ENCODE measurements at places on chromosomes 16 and 17. TPM values are rescaled to one million over a fixed set of nuclear protein-coding genes. Genes with fewer than 3 reads are reported as not detected.

- no peak overlapping the region for H3K4me3 ChIP-seq
- peaks cover 12% of the 10 kb centered on the region for H3K27me3 ChIP-seq
- DNase-seq: no peak
- no peak overlapping the region for H3K27ac ChIP-seq
- H3K4me1 ChIP-seq: peaks cover 17% of the 10 kb centered on the region
Observed at GRCh38 chr16:2786826-2787151, 571 bp downstream of the PRSS33 start.

DNA sequence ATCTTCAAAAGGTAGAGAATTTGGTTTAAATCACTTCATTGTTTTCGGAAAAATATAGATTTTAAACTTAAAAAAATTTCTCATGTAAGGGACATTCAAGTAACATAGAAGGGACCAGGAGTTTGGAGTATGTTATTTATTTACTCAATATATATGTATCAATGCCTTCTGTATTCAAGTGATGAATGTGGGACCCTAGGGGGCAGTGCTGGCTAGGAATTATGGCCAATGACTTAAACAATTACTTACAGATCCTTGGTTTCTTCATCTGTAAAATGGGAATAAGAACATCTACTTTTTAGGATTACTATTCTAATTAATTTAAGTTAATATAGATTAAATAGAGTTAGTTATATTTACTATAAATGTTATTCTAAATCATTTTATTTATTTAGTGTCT lies 886.3 kb upstream of the RBFOX1 start:
- H3K4me3 ChIP-seq: no peak overlapping the region
- H3K27ac ChIP-seq: no peak overlapping the region
- no peaks in the 10 kb centered on the region for H3K27me3 ChIP-seq
- no peak for DNase-seq
- H3K36me3 ChIP-seq: no peaks in the 10 kb centered on the region
- no peaks in the 10 kb centered on the region for H3K4me1 ChIP-seq

DNA sequence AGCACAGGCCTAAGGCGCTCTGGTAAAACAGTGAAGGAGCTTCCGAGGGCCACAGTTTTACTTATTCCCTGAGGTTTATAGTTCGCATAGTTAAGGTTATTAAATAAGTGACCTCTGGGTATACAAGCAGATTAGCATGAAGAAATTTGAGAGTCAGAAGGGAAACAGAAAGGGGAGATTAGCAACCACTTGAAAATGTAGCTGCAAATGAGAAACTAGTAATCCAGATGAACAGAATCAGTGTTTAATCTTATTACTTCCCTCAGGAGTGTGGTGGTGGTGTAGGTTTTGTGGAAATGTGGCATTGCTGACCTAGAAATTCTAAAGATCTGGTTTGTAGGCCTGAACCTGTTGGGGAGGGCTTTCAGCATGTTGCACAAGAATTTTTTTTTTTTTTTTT lies 130.4 kb downstream of the CCDC182 start:
- no peaks in the 10 kb centered on the region for H3K27me3 ChIP-seq
- H3K36me3 ChIP-seq: peaks cover 28% of the 10 kb centered on the region
- peaks cover 38% of the 10 kb centered on the region for H3K4me1 ChIP-seq
- no peak overlapping the region for H3K27ac ChIP-seq
- no peak overlapping the region for H3K4me3 ChIP-seq

The CCL16 gene
- total RNA-seq: not detected

The KRT12 gene
- total RNA-seq: not detected

DNA sequence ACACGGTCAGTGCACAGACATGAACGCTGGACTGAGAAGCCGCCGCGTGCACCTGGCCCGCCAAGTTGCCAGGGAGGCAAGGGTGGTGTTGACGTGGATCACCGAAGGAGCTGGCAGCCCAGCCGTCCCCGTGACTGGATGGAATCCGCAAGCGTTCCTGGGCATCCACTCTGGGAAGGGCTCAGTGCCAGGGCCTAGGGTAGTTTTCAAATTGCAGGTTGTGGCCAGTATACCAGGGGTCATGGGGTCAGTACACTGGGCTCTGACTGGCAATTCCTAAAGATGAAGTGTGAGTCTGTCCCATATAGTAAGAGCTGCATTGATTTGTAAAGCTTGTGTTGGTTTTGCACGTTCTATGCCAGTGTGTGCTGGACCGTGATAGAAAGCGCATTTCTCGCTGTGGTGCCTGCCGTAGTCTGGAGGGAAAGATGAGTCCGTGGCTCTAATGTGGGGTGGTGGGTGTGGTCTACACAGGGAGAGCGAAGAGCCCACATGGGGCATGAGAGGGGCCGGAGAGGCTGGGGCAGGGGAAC lies 21.1 kb upstream of the METRNL start:
- no peak overlapping the region for H3K4me3 ChIP-seq
- peaks cover 3% of the 10 kb centered on the region for H3K27me3 ChIP-seq
- H3K4me1 ChIP-seq: peaks cover 15% of the 10 kb centered on the region
- no peaks in the 10 kb centered on the region for H3K36me3 ChIP-seq

The SLC5A2 gene
- 0.13 TPM for total RNA-seq

DNA sequence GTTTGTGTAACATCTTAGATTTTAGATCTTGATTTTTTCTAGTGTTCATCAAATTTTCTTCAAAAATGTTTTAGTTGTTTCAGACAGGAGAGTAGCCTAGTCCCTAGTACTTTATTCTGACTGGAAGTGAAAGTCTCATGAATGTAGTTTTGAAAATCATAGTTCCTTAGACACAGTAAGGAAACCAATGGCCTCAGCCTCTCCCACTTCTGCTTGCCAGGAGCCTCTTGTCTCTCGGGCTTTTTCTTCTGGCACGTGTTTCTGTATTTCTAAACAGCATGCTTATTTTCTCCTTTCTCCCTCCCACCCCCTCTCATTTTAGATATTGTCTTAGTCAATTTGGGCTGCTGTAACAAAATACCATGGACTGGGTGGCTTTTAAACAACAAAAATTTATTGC lies 9.8 kb downstream of the SLFN5 start:
- no peaks in the 10 kb centered on the region for H3K27me3 ChIP-seq
- H3K4me1 ChIP-seq: peaks cover 80% of the 10 kb centered on the region
- peak overlapping the region; percentile 39 for H3K27ac ChIP-seq
- no peak for DNase-seq

GRCh38 chr16:50038286-50038685 lies 13.3 kb downstream of the CNEP1R1 start:
- no peak for DNase-seq
- no peak overlapping the region for H3K4me3 ChIP-seq
- H3K4me1 ChIP-seq: peaks cover 12% of the 10 kb centered on the region
- peaks cover 7% of the 10 kb centered on the region for H3K27me3 ChIP-seq
- H3K36me3 ChIP-seq: peaks cover 24% of the 10 kb centered on the region
- no peak overlapping the region for H3K27ac ChIP-seq

DNA sequence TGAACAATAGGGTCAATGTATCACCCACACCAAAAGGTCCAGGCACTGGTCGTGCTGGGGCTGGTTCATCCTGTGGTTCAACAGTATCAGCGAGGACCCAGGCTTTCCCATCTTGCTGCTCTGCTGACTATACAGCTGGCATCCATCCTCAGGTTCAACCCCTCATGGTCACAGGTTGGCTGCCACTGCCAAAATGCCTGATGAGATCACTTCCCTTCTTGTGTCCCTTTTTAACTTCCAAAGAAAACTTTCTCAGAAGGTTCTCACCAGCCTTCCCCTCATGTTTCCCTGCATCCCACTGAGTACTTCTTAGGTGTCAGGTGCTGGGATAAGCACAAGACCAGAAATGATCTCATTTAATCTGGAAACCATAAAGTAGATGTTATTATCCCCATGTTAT lies 25.7 kb downstream of the CLEC16A start:
- H3K4me1 ChIP-seq: peaks cover 86% of the 10 kb centered on the region
- DNase-seq: no peak
- no peaks in the 10 kb centered on the region for H3K27me3 ChIP-seq
- no peak overlapping the region for H3K4me3 ChIP-seq

The ELAC2 gene
- 62.6 TPM for total RNA-seq

The CCL1 gene
- total RNA-seq: not detected

GRCh38 chr17:45224671-45225050 lies 3.0 kb downstream of the FMNL1 start:
- DNase-seq: peak; percentile 62
- H3K27me3 ChIP-seq: no peaks in the 10 kb centered on the region
- H3K4me1 ChIP-seq: peaks cover 61% of the 10 kb centered on the region
- peak overlapping the region; percentile 94 for H3K27ac ChIP-seq

DNA sequence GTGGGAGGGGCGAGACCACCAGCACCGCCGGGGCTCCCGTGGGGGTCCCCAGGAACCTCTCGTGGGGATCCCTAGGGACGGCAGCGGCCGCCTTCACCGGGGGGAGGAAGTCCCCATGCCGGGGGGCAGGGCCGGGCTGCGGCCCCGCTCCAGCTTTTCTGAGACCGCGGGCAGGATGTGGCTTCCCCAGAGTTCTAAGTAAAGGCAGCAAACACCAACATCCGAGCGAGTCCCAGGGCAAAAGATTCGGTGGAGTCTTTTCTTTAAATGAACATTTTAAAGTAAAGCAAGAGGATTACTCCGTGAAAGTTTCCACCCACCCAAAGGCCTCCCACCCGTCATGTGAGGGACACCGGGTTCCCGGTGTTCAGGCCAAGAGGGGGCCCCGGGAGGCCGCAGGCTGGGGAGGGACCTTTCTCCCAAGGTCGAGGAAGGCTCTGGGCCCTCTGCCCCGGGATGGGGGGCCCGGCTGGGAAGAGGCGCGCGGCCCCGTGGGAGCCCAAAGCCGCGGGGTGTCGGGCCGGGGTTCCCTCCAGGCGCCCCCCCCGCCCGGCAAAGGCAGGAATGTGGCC lies 137.2 kb upstream of the RPH3AL start:
- H3K36me3 ChIP-seq: peaks cover 8% of the 10 kb centered on the region
- peaks cover 5% of the 10 kb centered on the region for H3K27me3 ChIP-seq
- H3K4me3 ChIP-seq: peak overlapping the region; percentile 97
- H3K4me1 ChIP-seq: peaks cover 7% of the 10 kb centered on the region
- DNase-seq: peak; percentile 90

DNA sequence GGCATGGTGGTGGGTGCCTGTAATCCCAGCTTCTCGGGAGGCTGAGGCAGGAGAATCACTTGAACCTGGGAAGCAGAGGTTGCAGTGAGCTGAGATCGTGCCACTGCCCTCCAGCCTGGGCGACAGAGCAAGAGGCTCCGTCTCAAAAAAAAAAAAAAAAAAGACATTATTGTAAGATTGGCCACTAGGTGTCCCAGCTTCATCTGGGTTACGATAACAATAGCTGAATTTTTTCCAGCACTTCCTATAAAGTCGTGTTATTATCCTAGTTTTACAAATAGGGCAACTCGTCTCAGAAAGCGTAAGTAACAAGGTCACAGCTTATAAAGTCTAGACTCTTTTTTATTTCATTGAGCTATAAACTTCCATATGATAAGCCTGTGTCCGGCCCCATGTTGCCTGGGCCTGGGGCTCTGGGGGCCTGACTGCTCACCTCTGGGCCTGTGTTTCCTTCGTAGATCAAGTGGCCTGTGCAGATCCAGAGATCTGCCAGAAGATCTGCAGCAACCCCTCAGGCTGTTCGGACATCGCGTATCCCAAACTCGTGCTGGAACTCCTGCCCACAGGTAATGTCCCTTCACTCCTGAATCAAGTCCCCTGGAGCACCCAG lies 60.5 kb downstream of the SLC5A11 start:
- H3K27me3 ChIP-seq: no peaks in the 10 kb centered on the region
- no peaks in the 10 kb centered on the region for H3K4me1 ChIP-seq
- no peaks in the 10 kb centered on the region for H3K36me3 ChIP-seq
- DNase-seq: no peak
- no peak overlapping the region for H3K27ac ChIP-seq

The FBXW10 gene
- total RNA-seq: not detected

The MAP3K14 gene
- 23.8 TPM for total RNA-seq

The C17orf113 gene
- total RNA-seq: 0.24 TPM

DNA sequence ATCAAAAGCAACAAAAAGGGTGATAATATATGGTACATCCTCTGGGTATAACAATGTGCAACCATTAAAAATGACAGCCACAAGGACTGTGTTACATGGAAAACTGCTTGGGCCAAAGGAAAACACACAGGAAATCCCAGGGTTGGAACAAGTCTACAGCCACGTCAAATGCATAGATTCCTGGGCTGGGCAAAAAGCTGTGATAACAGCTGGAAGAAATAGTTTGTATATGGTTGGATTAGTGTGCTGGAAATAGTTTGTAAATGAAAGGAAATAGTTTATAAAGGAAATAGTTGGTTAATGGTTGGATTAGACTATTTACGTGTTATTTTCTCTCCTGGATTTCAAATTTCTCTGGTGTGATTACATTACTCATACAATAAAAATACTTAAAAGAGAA lies 2.6 kb downstream of the HSD17B2 start:
- H3K4me1 ChIP-seq: no peaks in the 10 kb centered on the region
- H3K27me3 ChIP-seq: peaks cover 34% of the 10 kb centered on the region
- no peaks in the 10 kb centered on the region for H3K36me3 ChIP-seq
- H3K27ac ChIP-seq: no peak overlapping the region
- H3K4me3 ChIP-seq: no peak overlapping the region

GRCh38 chr17:53462393-53462811 lies 360.3 kb upstream of the KIF2B start:
- H3K27ac ChIP-seq: no peak overlapping the region
- H3K36me3 ChIP-seq: no peaks in the 10 kb centered on the region
- no peaks in the 10 kb centered on the region for H3K4me1 ChIP-seq
- DNase-seq: no peak
- H3K4me3 ChIP-seq: no peak overlapping the region
- H3K27me3 ChIP-seq: no peaks in the 10 kb centered on the region

GRCh38 chr17:81991684-81992305 lies 14.4 kb downstream of the ASPSCR1 start:
- no peaks in the 10 kb centered on the region for H3K27me3 ChIP-seq
- H3K36me3 ChIP-seq: peaks cover under 1% of the 10 kb centered on the region
- no peak overlapping the region for H3K4me3 ChIP-seq
- DNase-seq: no peak

The ACSM2B gene
- total RNA-seq: not detected

DNA sequence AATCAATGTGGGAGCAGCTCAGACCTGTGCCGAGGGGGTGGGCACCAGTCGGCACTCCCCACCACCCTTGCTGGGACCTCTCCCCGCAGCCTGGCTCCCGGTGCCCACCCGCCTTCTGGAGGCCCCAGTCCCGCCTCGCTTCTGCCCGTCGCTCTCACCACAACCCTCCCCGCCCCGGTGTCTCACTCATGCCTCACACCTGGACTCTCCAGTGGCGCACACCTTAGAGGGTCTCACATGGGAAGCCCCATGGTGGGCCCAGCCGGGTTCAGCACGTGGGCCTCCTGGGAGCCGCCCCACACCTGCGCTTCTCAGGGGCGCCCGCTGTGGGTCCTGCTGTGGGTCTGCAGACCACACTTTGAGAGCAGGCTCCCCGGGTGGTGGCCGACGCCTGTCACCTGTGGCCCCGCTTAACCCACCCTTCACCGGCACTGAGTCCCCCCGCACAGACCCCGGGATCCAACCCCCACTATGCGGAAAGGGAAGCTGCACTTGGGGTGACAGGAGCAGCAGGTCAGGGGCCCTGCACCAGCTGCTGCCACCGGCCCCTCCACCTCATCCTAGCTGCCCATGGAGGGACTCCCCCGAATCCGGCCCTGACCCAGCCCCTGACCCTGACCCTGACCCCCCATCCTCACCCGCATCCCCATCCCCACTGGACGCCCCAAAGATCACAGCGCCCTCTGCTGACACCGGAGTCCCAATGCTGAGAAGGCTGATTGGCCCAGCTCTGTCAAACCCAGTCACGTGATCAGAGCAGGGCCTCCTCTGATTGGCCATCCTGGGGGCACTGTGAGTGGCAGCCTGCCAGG lies 27.4 kb upstream of the SLC38A10 start:
- peak; percentile 51 for DNase-seq
- H3K27me3 ChIP-seq: peaks cover 9% of the 10 kb centered on the region
- H3K36me3 ChIP-seq: no peaks in the 10 kb centered on the region
- peaks cover 9% of the 10 kb centered on the region for H3K4me1 ChIP-seq
- H3K4me3 ChIP-seq: no peak overlapping the region

Data from activated CD8-positive, alpha-beta T cell treated with anti-CD3 and anti-CD28 coated beads, Interleukin-2, amount 10 ng/mL, durations not matched to agents 7 days and 5 days (primary cell).